ENCODE measurements at places on chromosomes 12 and 14. TPM values are rescaled to one million over a fixed set of nuclear protein-coding genes. Genes with fewer than 3 reads are reported as not detected.

Gene MYL6B
- polyA plus RNA-seq, result 68.6 TPM

Gene SSPN
- 2.0 TPM for polyA plus RNA-seq

Gene DYNLL1
- 700 TPM for polyA plus RNA-seq

- DNase-seq, result no peak
Measured at GRCh38 chr14:22872833-22873520, 1.4 kb downstream of the LRP10 start.

GRCh38 chr14:104935955-104936354 is 11.3 kb downstream of the PLD4 start:
- no peak for DNase-seq

DNA sequence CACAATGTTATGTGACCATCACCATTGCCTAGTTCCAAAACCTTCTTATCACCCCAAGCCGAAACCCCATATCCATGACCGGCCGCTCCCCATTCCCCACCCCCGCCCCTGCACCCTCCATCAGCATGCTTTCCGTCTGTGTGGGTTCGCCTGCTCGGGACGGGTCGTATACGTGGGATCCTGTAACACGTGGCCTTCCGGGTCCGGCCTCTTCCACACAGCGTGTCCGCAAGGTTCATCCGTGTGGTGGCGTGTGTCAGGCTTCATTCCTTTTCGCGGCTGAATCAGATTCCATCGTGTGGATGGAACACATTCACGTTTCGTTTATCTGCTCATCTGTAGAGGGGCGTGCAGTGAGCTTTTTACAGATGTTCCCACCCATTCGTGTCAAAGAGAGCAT is 41.4 kb downstream of the RIMBP2 start:
- DNase-seq, result no peak

DNA sequence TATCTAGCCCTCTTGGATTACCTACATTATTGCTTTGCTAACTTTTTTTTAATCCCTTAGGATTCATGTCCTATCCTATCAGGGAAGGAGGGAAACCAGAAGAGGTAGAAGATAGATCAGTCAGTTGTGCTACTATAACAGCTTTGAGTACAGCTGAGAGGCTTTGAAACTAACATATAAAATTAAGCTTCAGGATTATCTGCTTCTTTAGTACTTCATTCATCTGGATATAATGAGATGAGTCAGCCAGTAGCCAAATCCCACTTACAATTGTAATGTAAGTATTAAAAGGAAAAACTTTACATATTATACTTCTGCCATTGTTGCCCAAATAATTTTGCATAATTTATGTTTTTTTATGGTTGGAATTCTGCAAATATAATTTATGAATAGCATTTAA is 33.4 kb upstream of the ANO6 start:
- DNase-seq, result no peak

GRCh38 chr12:27657296-27657695 is 39.0 kb upstream of the REP15 start:
- no peak for DNase-seq

DNA sequence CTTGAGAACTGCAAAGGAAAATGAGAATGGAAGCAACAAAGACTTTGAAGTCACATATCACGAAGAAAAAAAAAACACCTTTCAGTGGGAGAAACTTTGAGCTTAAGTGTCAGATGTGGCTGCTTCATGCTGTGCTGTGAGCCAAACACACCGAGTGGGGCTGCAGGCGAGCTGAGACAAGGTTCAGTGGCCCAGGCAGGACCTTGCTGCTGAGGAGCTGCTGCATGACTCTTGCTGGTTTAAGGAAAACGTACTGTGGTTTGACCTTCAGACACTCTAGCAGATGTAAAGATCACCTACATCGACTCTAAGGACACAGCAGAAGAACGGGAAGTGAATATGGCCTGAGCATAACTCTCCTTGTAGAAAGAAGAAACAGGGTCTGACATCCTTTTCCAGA is 118.1 kb upstream of the OR4E1 start:
- no peak for DNase-seq

DNA sequence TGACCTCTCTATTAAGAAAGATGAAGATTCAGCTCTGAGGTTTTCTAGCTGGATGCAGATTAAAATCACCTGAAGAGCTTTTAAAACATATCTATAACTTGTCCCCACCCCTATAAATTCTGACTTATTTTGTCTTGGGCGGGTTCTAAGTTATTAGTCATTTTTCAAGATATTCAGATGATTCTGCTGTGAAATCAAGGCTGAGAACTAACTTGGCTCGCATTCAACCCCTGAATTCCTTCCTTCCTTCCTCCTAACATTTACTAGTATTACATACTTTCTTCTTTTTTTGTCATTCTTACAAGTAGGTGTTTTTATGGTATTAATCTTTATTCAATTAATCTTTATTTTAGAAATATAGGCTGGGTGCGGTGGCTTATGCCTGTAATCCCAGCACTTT is 55.4 kb downstream of the SSPN start:
- no peak for DNase-seq

DNA sequence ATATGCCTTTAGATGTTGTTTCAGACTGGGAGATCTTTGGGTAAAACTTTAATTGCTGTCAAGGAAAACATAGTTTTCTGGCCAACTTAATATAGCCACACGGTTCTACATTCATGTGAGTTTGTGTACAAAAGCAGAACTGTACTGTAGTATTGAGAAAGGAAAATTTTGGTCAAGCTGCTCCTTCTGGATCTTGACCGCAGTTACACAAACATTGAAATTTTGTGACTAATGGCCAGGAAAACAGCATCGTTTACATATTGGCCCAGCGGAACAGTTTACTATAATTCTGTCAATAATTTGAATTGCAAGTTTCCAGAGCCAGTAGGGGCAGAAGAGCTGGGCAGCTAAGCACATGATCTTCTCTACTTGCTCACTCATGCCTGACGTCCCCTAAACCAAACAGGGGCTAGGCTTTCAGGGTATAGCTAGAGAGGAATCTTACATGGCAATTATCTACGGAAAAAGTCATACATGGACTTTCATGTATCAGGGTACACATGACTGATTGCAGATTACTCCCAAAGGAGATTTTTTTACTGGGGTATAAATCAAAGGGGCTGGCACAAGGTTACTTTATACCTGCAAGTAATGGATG is 11.4 kb upstream of the ART4 start:
- DNase-seq, result no peak
